ENCODE measurements at places on chromosomes 12 and 14.

- H3K36me3 ChIP-seq, result no peaks in the 10 kb centered on the region
- H3K27me3 ChIP-seq, result no peaks in the 10 kb centered on the region
- no peak overlapping the region for H3K27ac ChIP-seq
Measured at GRCh38 chr12:77535734-77536133, 295.0 kb upstream of the NAV3 start.

GRCh38 chr14:42965512-42965911 is 1358.8 kb downstream of the LRFN5 start:
- DNase-seq, result no peak
- no peaks in the 10 kb centered on the region for H3K4me1 ChIP-seq
- no peaks in the 10 kb centered on the region for H3K27me3 ChIP-seq
- no peaks in the 10 kb centered on the region for H3K36me3 ChIP-seq
- no peak overlapping the region for H3K4me3 ChIP-seq

- peaks cover 100% of the 10 kb centered on the region for H3K36me3 ChIP-seq
- peaks cover 92% of the 10 kb centered on the region for H3K4me1 ChIP-seq
- peak; percentile 44 for DNase-seq
- H3K4me3 ChIP-seq, result no peak overlapping the region
Measured at GRCh38 chr14:99252940-99253868, 18.8 kb downstream of the BCL11B start.

DNA sequence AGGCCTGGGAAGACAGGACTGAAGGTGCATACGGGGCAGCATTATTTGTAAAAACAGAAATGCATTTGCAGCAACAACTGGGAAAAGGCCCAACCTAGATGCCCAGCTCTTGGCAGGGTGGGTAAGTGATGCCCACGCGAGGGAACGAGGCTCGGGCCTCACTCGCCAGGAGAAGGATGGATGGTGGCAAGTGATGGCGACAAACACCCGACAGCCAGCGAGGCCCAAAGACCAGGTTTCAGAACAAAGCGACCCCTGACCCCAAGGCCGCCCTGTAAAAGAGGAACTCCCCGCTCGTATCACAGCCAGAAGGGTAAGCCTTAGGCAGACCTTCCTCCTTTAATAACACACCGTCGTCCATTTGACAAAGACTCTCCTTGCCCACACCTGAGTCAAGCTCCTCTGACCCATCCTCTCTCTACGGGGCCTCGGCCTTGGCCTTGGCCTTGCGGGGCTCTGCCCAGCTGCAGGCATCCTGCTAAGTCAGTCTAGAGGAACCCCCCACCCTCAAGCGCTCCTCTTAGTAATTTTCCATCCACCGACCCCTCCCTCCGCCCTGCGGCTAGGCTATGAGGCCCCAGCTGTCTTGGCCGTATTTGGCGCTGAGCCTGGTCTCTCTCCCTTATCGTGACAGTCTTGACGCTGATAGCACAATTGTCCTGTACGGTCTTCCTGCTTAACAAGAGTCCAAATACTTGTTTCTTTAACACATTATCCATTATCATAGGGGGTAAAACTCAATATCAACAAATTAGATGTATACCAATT is 80.2 kb downstream of the NCOR2 start:
- H3K27ac ChIP-seq, result no peak overlapping the region
- H3K4me3 ChIP-seq, result no peak overlapping the region
- DNase-seq, result no peak

- DNase-seq, result no peak
- no peaks in the 10 kb centered on the region for H3K27me3 ChIP-seq
- H3K4me3 ChIP-seq, result no peak overlapping the region
- H3K4me1 ChIP-seq, result no peaks in the 10 kb centered on the region
Measured at GRCh38 chr14:61631045-61631687, 64.1 kb upstream of the HIF1A start.

DNA sequence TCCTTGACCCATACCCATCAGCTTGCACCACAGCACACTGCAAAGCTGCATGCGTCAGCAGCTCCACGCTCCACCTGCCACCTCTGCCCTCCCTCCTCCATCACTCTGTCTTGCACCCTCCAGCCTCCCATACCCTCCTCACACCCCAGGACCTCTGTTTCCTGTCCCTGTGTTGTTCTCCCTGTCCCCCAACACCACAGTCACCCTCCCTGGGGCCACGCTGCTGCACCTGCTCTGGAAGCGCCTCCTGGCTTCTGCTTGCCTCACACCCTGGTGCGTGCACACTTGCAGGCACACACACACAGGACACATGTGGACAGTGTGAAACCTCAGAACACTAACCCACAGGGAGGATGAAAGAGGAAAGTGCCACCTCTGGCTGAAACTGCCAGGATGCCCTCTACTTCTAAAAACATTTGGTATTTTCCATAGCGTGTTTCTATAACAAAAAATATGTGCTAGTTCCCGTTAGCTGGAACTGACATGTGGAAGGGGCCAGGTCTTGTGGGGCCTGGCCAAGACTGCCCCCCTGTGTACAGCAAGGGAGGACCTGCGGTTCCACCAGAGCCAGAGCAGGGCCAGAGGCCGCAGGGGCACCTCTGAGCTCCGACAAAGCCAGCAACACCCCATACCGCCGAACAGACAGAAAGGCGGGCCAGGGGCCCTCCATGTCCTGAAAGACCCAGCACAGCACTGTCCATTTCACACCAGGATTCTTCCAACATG is 10.0 kb downstream of the BRF1 start:
- H3K27me3 ChIP-seq, result no peaks in the 10 kb centered on the region
- H3K4me3 ChIP-seq, result no peak overlapping the region
- no peak for DNase-seq
- H3K27ac ChIP-seq, result no peak overlapping the region
- H3K36me3 ChIP-seq, result peaks cover 3% of the 10 kb centered on the region

DNA sequence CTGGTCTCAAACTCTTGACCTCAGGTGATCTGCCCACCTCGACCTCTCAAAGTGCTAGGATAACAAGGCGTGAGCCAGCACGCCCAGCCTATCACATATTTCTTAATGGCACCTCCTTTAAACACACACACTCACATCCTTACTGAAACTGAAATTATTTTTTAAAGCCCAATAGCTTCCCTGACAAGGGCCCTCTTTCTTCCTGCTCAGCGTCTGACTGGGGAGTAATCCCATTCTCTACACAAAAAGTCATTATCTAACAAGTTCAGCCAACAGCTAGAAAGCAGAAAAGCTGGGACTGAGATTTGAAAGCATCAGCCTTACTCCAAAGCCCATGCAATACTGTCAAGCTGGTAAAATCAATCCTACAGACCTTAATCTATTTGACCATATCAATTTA is 10.0 kb upstream of the AICDA start:
- DNase-seq, result no peak
- no peak overlapping the region for H3K4me3 ChIP-seq
- no peaks in the 10 kb centered on the region for H3K4me1 ChIP-seq
- no peaks in the 10 kb centered on the region for H3K36me3 ChIP-seq
- H3K27me3 ChIP-seq, result no peaks in the 10 kb centered on the region

GRCh38 chr14:54219261-54220070 is 177.3 kb upstream of the CDKN3 start:
- no peak for DNase-seq
- no peak overlapping the region for H3K27ac ChIP-seq
- H3K27me3 ChIP-seq, result peaks cover 14% of the 10 kb centered on the region
- no peak overlapping the region for H3K4me3 ChIP-seq

DNA sequence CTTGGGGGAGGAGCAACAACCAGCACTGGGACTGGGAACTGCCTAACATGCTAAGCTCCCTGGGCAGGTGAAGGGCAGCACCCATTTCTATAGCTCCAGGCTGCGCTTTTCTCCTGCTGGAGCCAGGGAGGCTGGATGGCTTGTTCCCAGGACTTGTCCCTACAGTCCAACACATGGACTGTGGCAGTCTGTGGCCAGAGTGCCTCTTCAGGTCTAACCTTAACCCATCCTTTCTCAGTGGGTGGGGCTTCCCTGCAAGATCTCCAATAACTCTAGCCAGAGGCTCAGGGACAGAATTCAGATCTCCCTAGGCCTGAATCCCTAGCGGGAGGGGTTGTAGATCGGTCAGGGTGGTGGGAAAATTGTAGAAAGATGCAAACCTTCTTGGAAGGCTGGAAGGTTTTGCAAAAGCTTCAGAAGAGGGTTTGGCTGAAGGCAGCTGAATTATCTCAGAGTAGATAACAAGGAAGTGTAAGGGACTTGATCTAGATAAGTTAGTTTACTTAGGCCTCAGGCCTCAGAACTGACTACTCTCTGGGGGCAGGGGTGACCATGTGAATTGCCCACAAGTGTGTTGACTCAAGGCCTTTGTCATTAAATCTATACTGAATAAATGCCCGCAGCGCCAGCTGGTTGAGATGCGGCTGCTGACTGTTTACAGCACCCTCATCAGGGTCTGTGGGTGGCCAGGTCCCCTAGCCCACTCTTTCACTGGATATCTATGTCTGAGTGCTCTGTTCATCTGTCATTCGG is 60.7 kb downstream of the SSPN start:
- H3K4me3 ChIP-seq, result no peak overlapping the region
- H3K36me3 ChIP-seq, result no peaks in the 10 kb centered on the region
- no peak for DNase-seq
- no peaks in the 10 kb centered on the region for H3K27me3 ChIP-seq
- no peaks in the 10 kb centered on the region for H3K4me1 ChIP-seq
- no peak overlapping the region for H3K27ac ChIP-seq

GRCh38 chr12:22415342-22416309 is 81.1 kb upstream of the ST8SIA1 start:
- H3K4me1 ChIP-seq, result no peaks in the 10 kb centered on the region
- no peak overlapping the region for H3K27ac ChIP-seq
- no peaks in the 10 kb centered on the region for H3K27me3 ChIP-seq
- DNase-seq, result peak; percentile 17
- H3K4me3 ChIP-seq, result no peak overlapping the region

DNA sequence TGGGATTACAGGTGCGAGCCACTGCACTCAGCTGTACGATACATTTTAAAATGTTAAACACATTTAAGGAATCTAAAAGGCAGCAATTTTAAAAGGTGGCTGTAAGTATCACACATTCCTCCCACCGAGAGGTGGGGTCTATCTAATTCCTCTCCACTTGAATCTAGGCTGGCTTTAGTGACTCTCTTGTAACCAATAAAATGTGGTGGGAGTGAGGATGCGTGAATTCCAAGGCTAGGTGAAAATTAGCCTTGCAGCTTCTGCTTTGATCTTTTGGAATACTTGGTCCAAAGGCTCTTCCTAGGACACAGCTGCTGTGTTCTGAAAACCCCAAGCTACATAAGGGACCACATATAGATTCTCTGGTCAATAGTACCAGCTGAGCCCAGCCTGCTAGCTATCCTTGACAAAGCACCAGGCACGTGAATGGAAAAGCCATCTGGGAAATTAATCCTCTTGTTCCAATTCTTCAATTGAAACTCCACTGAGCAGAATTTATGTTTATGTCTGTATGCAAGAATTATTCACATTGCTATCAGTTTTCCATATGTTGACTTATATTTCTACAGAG is 8.8 kb upstream of the GPRC5D start:
- H3K27ac ChIP-seq, result no peak overlapping the region
- no peak for DNase-seq
- no peaks in the 10 kb centered on the region for H3K27me3 ChIP-seq

- H3K4me1 ChIP-seq, result no peaks in the 10 kb centered on the region
- no peak overlapping the region for H3K4me3 ChIP-seq
- H3K27me3 ChIP-seq, result no peaks in the 10 kb centered on the region
- no peak overlapping the region for H3K27ac ChIP-seq
- H3K36me3 ChIP-seq, result no peaks in the 10 kb centered on the region
- DNase-seq, result no peak
Measured at GRCh38 chr14:67251573-67252226, 10.5 kb downstream of the PALS1 start.

- DNase-seq, result no peak
- H3K4me1 ChIP-seq, result no peaks in the 10 kb centered on the region
- H3K4me3 ChIP-seq, result no peak overlapping the region
- H3K27ac ChIP-seq, result no peak overlapping the region
Measured at GRCh38 chr12:39464976-39465695, 22.2 kb upstream of the KIF21A start.
